ENCODE measurements at places on chromosomes 7 and 10. TPM values are rescaled to one million over a fixed set of nuclear protein-coding genes. Genes with fewer than 3 reads are reported as not detected.

TRIL gene
- total RNA-seq: 0.35 TPM

- DNase-seq: no peak
- H3K4me1 ChIP-seq: no peaks in the 10 kb centered on the region
- H3K27ac ChIP-seq: no peak overlapping the region
- H3K27me3 ChIP-seq: no peaks in the 10 kb centered on the region
Measured at GRCh38 chr7:1846331-1847065, 176.4 kb downstream of the ELFN1 start.

ZNF853 gene
- total RNA-seq: 6.6 TPM

ADCYAP1R1 gene
- total RNA-seq: 0.78 TPM

- H3K27me3 ChIP-seq: no peaks in the 10 kb centered on the region
- H3K4me1 ChIP-seq: no peaks in the 10 kb centered on the region
- no peak overlapping the region for H3K27ac ChIP-seq
- no peaks in the 10 kb centered on the region for H3K36me3 ChIP-seq
- no peak for DNase-seq
- no peak overlapping the region for H3K4me3 ChIP-seq
Measured at GRCh38 chr7:159192725-159193453, 48.2 kb upstream of the VIPR2 start.

Measured in pancreas (tissue), 10 donors.